ENCODE measurements at places on chromosomes 3 and 15.

GRCh38 chr3:17840126-17840525, 97.7 kb upstream of the TBC1D5 start:
- DNase-seq = peak; percentile 32

- DNase-seq = peak; percentile 81
Observed at GRCh38 chr3:10758304-10759037, 57.6 kb upstream of the SLC6A11 start.

GRCh38 chr3:12755754-12756153, 3.3 kb downstream of the TMEM40 start:
- no peak for DNase-seq

DNA sequence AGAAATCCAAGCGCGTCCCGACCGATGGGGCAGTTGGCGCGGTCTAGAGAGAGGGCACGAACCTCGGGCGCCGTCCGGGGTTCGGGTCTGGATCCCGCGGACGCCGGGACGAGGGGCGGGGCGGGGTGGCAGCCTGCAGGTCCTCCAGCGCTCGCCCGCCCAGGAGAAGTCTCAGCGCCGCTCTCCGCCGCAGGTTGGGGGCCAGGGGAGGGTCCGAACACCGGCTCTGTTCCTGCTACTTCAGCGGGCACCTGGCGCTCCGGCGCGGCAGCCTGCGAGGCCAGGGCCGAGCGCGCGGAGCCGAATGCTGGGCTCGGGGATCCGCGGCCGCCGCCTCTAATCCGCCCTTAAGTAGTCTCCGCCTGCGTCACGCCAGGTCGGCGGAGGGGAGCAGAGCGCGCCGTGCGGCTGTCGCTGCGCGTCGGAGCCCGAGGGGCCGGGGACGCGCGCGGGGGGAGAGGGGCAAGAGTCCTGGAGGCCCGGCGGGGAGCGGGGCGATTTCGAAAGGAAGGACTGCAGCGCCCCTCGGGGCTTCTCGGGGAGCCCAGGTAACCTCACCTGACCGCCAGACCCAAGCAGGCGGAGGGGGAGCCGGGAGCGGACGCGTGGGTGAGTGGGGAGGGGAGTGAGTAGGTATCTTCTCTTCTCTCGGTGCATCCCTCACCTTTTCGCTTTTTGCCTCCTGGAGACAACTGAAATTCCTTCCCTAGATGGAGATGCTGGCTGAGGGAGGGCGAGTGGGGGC, at the start of gene GJD2:
GJD2 (minus strand) TSS at position 325 of the 745 bp plus-strand sequence. CDS start 510 bp downstream, outside the sequence.
- no peak for DNase-seq

GRCh38 chr3:194318511-194319161, 32.5 kb downstream of the CPN2 start:
- DNase-seq = no peak

GRCh38 chr3:129424185-129424841, 4.1 kb downstream of the EFCAB12 start:
- DNase-seq = peak; percentile 69

- no peak for DNase-seq
Observed at GRCh38 chr3:178823150-178823549, 248.5 kb downstream of the ZMAT3 start.

GRCh38 chr3:73546961-73547360, 77.8 kb downstream of the PDZRN3 start:
- DNase-seq = no peak

DNA sequence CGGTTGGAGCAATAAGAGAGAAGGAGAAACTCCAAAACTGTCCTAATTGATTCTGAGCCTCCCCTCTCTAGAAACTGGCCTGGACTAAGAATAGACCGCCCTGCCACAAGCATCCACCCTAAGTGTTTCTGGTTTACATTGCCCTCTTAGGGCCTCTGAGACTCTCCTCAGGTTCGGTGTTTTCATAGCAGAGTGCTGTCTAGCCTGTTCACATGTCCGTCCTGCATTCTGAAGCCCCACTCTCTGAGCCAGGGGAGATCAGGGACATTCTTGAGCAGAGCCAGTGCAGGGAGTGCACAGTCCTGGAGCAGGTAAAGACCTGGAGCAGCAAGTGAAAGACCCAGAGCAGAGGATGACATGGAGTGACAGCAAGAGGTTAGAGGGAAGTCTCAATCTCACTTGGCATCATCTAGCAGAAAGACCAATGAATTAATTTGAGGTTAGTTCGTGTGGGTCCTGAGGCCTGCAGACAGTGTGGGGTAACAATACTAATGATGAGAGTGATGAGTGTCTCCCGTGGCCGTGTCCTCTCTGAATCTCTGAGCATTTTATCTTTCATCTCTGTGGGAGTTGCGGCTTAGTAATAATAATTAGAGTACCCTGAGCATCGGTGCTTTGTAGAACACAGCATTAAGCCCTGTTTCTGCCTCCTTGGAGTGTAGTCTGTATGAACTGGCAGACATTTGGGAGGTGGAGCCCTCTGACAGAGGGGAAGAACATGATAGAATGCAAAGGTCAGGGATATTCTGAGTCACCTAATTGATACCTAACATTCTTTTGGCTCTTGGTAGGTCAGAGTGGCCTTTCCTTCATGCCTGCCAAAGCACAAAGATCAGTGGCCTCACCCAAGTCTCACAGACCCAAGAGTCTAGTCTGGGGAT, 24.6 kb downstream of the MAPKBP1 start:
- no peak for DNase-seq

GRCh38 chr15:45030743-45031142, 7.7 kb downstream of the SORD start:
- no peak for DNase-seq

DNA sequence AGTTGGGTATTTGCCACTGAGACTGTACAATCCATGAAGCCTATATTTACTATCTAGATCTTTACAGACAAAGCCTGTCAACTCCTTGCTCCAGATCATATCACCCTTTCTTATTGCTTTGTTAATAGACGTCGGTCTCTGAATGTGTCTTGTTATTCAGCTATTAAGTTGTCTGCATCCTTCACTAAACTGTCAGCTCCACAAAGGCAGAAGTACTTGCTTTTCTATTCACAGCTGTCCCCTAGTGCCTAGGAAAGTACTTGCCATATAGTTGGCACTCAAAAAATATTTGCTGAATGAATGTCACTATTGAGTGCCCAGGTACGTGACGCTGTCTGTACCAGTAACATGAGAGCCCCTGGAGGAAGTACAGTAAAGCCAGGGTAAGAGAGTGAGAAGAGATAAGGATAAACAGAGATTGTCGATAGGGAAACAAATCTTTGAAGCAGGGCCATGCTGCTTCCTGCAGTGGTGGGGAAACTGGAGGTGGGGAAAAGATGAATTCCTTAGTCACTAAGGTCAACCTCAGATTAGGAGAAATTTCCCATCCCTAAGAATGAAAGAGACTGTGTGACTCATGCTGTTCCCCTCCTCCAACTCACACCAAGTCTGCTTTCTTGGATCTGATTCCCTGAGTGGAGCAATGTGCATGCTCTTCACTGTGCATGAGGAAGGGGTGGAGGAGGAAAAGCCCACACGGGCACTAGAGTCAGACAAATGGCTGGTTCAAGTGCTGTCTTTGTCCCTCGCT, 36.3 kb downstream of the PRICKLE2 start:
- DNase-seq = peak; percentile 24

- DNase-seq = no peak
Observed at GRCh38 chr3:180571831-180572598, 29.9 kb upstream of the TTC14 start.

GRCh38 chr3:69391554-69391953, 5.7 kb upstream of the FRMD4B start:
- DNase-seq = no peak

DNA sequence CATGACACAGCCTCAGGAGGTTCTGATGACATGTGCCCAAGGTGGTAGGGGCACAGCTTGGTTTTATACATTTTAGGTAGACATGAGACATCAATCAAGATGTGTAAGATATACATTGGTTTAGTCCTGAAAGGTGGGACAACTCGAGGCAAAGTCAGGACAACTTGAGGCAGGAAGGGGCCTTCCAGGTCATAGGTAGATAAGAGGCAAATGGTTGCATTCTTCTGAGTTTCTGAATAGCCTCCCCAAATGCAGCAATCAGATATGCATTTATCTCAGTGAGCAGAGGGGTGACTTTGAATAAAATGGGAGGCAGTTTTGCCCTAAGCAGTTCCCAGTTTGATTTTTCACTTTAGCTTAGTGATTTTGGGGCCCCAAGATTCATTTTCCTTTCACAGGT, 91.6 kb downstream of the CHCHD4 start:
- no peak for DNase-seq

DNA sequence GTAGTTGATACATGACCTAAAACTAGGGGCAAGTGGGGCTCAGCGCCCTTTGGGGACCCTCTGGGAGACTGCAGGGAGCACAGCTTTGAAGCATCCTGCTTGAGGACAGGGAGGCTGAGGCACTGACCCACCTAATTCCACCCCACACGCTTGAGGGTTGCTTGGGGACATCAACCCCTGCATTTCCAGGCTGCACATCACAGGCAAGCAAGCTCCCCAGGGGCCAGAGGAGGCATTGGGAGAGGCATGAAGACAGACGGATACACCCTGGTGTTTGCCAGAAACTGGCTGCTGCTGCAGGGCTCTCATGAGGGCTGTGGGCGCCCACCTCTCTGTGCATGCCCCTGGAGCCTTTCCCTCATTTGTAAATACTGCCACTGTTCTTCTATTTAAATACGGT, 99.3 kb downstream of the ABHD5 start:
- no peak for DNase-seq

GRCh38 chr15:38042707-38043445, 108.4 kb downstream of the TMCO5A start:
- DNase-seq = peak; percentile 83

GRCh38 chr3:71109241-71109976, 474.1 kb downstream of the FOXP1 start:
- DNase-seq = peak; percentile 68

GRCh38 chr3:190088890-190089289, 31.8 kb downstream of the P3H2 start:
- no peak for DNase-seq

DNA sequence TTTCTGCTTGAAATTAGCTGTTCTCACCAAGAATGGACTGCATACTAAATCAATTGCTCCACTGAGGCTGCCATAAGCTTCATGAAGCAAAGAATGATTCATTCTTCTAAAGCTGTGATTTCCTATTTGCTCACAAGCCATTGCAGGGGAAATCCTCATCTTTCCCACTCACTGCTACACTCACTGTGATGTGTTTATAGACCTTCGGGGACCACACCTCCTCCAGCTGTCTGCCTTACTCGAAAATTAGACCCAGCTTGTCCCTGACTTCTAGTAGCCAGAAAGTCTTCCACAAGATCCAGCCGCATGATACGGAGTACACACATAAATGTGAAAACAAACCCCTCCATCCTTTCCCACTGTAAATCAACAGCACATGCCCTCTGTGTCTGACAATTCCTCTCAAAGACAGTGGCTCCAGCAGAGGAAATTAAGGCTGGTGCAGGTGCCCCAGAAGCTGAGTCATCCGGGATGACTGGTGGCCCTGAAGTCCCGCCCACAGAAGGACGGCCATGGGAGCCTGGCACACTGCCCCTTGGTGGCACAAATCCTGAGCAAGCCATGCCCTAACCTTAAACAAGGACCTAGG, 172.0 kb downstream of the STT3B start:
- peak; percentile 79 for DNase-seq
